ENCODE measurements at places on chromosomes 13 and 19.

GRCh38 chr19:44757735-44758505 lies 9.4 kb downstream of the BCL3 start:
- no peak for DNase-seq

DNA sequence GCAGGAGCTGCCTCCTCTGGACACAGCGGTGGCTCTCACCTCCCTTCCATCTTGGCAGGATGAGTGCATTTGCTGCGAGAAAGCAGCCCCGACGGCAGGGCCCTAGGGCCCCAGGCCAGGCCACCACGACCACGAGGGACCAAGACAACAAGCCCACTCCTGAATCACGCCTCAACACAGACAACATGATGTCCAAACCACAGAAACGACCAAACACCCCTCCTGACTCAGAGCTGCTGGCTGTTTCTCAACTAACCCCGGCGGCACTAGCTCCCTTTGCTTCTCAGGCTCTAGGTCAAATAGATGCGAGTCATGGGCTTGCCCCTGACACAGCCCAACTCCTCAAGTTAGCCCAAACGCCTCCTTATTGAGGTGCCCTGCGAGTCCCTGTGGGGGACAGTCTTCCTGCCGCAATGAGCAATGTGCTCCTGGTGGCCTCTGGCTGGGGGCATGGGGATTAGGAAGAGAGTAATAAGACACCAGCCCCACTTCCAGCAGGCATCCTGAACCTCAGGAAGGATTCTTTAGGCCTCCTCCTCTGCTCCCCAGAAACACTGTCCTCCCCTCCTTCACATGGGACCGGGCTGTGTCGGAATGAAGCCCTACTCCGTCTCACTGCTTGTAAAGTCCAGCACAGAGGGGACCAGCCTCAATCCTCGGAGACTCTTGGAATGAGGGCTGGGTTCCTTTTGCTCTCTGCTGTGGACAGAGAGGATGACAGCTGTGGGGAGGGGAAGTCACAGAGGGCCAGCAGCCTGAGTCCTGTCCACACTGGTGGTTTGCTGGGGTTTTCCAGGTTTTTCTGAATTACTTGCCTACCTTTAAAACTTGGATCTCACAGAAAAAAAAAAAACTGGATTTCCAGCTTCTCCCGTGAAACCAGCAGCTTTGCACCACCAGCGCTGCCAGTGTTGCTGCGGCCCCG lies 6.9 kb upstream of the ATF5 start:
- no peak for DNase-seq

DNA sequence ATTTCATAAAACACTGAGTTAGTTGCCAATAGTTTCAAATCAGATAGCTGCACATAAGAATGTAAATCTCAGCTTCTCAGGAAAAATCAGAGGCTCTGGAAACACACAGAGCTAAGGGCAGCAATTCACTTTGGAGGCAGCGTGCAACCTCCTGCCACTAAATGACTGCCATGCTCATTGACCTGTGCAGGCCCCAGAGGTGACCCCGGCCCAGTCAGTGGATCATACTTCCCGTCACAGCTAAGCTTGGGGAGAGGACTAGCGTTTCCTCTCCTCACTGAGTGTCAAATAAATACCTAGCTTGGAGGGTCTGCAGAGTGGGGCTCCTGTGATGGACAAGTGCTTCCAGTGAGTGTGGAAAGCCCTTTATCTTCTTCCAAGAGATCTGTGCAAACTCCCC lies 67.2 kb downstream of the UQCRFS1 start:
- DNase-seq = no peak

DNA sequence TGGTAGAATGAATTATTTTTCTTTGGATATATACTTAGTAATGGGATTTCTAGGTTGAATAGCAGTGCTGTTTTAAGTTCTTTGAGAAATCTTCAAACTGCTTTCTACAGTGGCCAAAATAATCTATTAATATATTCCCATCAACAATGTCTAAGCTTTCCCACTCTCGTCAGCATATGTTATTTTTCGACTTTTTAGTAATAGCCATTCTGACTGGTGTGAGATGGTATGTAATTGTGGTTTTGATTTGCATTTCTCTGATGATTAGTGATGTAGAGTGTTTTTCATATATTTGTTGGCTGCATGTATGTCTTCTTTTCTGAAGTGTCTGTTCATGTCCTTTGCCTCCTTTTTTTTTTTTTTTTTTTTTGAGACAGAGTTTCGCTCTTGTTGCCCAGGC lies 90.2 kb upstream of the CSNK1A1L start:
- no peak for DNase-seq

- no peak for DNase-seq
Measured at GRCh38 chr13:112481458-112481857, 105.3 kb downstream of the SPACA7 start.

DNA sequence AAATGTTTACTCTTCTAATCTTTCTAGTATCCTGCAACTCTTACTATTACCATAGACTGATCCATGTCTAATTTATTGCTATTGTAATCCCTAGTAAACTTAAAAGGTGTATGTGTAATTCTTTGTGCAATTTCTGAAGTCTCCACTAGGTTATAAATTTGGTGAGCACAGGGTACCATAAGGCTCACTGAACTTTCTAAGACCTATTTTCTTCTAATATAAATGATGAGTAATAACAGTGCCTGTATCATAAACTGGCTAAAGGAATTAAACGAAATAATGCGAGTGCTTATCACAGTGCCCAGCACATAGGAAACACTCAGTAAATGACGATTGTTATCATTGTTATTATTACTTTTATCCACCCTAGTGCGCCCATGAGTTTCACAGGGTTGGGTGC lies 119.1 kb downstream of the KLF12 start:
- DNase-seq = no peak

GRCh38 chr19:47272448-47273312 lies 2.0 kb upstream of the INAFM1 start:
- no peak for DNase-seq

GRCh38 chr19:46659151-46660007 lies 1.6 kb downstream of the DACT3 start:
- no peak for DNase-seq

- no peak for DNase-seq
Measured at GRCh38 chr19:33535226-33535625, 13.6 kb upstream of the PEPD start.

DNA sequence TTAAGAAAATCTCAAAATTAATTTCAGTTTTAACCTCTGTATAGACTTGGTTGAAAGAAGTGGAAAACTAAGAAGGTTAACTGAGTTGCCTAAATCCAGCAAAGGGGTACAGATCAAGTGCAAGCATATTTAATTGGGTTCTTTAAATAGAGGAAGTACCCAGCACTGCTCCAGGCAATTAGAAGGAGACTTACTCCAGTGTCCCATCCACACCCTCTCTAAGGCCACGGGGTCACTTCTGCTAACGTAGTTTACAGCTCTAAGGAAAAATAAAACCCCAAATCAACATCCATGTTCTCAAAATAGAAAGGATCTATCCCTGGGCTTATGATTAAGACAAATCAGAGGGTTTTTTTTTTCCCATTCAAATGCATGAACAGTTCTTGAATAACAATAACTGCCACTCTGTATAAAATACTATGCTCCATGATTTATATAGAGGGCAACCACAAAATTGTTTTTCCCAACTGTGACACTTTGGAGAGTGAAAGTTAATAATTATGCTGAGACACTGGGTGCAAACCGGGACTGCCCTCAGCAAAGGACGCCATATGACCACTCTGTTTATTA lies 4.6 kb downstream of the FRY start:
- no peak for DNase-seq

DNA sequence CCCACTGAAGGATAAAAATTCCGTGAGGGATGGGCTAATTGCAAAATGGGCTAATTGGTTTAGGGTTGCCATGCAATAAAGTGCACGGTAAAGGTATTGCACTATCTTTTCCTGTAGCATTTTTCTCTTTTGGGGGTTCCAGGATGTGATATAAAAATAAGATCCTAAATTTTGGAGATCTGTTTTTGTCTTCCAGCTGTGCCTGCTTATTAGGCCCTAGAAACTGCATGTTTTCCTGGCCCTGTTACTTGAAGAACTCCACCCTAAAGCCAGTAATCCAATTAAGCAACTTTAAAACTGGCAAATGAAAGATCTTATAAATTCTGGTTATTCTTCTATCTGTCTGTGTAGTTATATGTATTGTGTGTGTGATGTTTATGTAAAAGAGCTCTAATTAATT lies 2489.6 kb downstream of the PCDH9 start:
- no peak for DNase-seq

DNA sequence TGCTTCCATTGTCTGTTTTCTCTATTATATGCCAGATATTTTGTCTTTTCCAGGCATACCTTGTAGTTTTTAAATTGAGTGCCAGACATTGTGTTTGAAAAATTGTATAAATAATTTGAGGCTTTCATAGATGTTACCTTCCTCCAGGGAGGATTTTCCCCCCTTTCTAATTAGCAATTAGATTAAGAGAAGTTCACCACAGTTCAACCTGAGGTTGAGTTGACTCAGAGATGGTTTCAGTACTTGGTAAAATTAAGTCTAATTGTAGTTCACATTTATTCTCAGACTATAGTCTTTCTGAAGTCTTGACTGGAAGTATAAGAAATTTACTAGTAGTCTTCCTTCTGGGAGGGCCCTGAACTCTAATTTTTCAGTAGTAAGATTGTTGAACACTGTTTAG lies 104.1 kb upstream of the SCEL start:
- DNase-seq = no peak

- no peak for DNase-seq
Measured at GRCh38 chr13:27810461-27810860, 18.2 kb downstream of the GSX1 start.

DNA sequence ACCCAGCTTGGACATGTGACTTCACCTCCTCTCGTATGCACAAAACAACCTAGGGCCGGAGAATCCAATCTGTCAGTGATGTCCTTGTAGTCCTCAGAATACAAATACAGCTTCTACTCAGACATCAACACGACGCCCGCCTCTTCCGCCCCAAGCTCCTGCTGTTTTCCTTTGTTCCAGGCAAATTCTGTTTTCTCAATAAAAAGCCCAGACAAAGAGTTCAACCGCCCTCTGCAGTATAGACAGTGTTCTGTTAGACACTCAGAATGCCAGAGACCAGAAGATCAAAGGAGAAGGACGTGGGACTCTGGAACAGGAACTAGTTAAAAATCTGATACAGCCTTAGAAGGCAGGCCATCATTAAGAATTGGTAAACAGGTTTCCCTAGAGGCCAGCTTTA lies 42.0 kb upstream of the GGACT start:
- DNase-seq = no peak

GRCh38 chr13:24147570-24147963 lies 13.0 kb upstream of the SPATA13 start:
- DNase-seq = no peak

- DNase-seq = no peak
Measured at GRCh38 chr13:99990126-99990977, 8.8 kb downstream of the ZIC2 start.

DNA sequence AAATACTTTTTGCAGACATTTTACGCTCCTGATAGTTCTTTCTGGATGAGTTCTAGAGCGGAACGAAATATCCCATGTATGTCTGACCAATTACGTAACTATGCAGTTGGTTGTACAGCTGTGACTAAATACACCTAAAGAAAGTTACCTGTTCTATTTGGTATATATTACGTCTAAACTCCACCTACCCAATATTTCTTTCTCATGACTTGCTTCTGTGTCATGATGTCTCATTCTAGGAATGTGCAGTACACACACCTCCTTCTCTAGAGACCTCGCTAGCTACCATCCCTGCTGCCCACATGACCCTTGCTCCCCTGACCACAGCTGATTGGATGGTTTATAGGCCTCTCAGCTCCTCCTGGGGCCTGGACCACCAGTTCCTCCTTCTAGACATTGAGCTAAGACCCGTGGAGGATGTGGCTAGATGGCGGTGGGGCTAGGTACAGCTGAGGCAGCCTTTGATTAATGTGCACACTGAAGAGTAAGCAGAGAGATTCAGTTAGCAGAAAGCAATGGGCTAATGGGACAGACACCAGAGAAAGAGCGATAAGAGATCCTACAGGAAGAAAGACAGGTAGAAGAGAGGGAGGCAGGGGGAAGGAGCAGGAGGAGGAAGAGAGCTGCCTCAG lies 422.1 kb downstream of the COG6 start:
- DNase-seq = no peak

DNA sequence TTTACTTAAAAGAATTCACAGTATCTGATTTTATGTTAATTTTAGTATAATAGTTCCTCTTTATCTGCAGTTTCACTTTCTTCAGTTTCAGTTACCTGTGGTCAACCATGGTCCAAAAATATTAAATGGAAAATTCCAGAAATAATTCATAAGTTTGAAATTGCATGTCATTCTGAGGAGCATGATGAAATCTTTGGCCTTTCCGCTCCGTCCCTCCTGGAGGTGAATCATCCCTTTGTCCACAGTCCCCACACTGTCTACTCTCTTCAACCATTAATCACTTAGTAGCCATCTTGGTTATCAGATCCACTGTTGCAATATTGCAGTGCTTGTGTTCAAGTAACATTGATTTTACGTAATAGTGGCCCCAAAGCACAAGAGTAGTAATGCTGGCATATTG lies 26.9 kb downstream of the SLITRK6 start:
- no peak for DNase-seq

GRCh38 chr19:23378948-23379347 lies 16.3 kb downstream of the ZNF91 start:
- no peak for DNase-seq

GRCh38 chr19:45138303-45138751 lies 22.5 kb downstream of the NKPD1 start:
- DNase-seq = no peak

DNA sequence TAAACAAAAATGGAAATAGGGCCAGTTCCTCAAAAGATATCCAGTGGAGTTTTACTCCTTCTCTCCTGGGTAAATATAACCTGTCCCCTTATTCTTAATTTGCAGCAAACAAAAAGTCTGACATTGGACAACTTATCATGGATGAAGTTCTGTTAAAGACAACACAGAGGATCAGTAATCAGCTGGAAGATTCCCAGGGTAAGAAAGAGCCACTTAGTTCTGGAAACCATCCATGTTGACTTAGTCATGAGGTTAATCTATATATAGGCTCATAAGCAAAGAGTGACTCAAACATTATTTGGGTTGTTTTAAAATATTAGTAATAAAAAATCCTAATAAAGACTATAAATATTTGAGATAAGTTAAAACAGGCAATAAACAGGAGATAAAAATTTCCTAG lies 40.5 kb upstream of the EBPL start:
- DNase-seq = no peak

DNA sequence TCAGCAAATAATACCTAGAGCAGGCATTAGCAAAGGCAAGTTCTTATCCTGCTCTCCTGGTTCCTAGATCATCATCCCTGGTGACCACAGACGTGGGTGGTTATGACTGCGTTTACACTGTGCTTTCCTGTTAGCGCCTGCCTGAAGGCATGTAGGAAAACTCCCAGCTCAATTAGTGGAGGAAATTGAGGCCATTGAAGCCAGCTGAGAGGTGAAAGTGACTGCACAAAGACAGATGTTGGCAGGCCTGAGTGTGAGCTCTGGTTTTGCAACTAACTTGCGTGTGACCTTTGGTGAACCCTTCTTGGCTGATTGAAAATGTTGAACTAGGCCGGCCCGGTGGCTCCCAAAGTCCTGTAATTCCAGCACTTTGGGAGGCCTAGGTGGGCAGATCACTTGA lies 17.5 kb upstream of the NWD1 start:
- DNase-seq = no peak

GRCh38 chr13:45310341-45311131 lies 30.4 kb downstream of the TPT1 start:
- DNase-seq = peak; percentile 92

Data from NCI-H187 (cell line).